ENCODE measurements at places on chromosomes 12 and 14. TPM values are rescaled to one million over a fixed set of nuclear protein-coding genes. Genes with fewer than 3 reads are reported as not detected.

DNA sequence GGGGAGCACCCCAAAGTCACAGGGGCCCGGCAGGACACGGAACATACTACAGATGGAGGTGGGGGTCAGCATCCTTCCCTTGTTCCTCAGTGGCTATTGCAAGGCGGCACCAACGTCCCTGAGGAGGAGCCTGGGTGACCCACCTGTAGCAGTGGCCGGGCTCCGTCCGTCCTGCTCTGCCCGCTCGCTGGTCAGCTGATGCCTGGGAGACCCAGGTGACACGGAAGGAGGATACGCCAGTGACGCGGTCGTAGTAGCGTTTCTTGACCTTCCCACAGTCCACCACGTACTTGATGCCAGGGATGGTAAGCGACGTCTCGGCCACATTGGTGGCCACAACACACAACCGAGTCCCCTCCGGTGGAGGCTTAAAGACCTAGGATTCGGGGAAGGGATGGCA lies 24.7 kb downstream of the DHX37 start:
- H3K27me3 ChIP-seq = no peaks in the 10 kb centered on the region
- no peaks in the 10 kb centered on the region for H3K4me1 ChIP-seq
- DNase-seq = no peak
- H3K27ac ChIP-seq = no peak overlapping the region

GRCh38 chr12:6369916-6370575 lies 5.3 kb downstream of the SCNN1A start:
- no peak overlapping the region for H3K4me3 ChIP-seq
- no peaks in the 10 kb centered on the region for H3K36me3 ChIP-seq
- H3K27me3 ChIP-seq = no peaks in the 10 kb centered on the region
- no peak for DNase-seq
- H3K27ac ChIP-seq = peak overlapping the region; percentile 92
- H3K4me1 ChIP-seq = peaks cover 53% of the 10 kb centered on the region

DNA sequence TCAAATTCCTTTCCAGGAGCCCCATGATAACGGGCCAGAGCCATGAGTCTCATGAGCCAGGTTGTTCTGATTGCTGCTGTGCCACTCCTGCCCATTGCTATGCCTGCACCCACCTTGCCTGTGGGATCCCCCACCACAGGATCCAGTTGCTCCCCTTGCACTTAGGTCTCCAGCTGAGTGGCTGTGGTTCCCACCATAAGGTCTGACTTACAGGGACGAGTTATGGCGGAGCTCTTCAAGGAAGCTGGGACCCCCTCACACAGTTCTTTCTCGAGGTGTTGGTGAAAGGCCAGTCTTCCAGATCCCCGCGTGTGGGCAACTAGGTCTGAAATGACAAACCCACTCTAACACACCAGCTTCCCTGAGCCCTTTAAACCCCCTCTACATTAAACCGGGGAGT lies 111.9 kb upstream of the C14orf180 start:
- no peaks in the 10 kb centered on the region for H3K36me3 ChIP-seq
- H3K4me3 ChIP-seq = no peak overlapping the region
- H3K27ac ChIP-seq = no peak overlapping the region
- no peak for DNase-seq
- peaks cover 5% of the 10 kb centered on the region for H3K27me3 ChIP-seq

GRCh38 chr12:131231032-131231980 lies 277.6 kb downstream of the ADGRD1 start:
- no peak for DNase-seq
- no peak overlapping the region for H3K27ac ChIP-seq
- no peak overlapping the region for H3K4me3 ChIP-seq
- no peaks in the 10 kb centered on the region for H3K27me3 ChIP-seq

DNA sequence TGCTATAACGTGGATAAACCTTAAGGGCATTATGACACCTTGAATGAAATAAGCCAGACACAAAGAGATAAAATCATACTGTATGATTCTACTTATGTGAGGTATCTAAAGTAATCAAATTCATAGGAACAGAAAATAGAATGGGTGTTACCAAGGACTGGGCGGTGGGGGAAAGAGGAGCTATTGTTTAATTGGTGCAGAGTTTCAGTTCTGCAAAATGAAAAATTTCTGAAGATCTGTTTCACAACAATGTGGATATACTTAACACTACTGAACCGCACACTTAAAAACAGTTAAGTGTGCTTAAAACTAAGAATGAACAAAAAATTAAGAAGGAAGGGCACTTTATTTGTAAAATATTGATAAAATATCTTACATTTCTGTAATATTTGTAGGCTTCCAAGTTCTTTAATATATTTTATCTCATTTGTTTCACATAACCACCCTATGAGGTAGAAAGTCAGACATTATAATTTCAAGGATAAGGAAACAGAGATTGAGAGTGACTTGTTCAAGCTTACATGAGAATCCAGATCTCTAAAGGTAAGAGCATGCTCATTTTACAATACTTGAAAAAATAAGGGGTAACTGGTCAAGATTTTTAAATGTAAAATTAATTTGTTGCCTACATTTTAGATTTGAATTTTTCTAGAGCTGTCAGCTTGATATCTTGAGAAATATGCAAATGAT lies 14.9 kb downstream of the LTA4H start:
- no peaks in the 10 kb centered on the region for H3K4me1 ChIP-seq
- no peak overlapping the region for H3K27ac ChIP-seq
- DNase-seq = no peak

GRCh38 chr12:111429828-111430432 lies 24.2 kb downstream of the SH2B3 start:
- no peaks in the 10 kb centered on the region for H3K27me3 ChIP-seq
- no peak for DNase-seq

DNA sequence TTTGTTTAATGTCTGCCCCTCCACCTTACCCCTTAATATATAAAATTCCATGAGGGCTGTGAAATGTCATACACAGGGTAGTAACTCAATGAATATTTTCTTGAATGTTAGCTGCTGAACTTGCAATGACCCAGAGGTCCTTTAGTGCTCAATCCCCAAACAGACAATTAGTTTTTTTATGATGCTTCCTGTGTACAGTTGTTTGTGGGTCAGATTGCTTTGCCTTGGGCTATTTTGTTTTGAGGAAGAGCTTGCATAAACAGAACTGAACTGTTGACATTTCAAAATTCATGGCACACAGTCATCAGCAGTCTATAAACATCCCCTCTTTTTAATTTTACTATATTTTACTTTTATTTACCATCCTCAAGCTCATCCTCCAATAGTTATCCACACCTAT lies 820.5 kb upstream of the SEL1L start:
- H3K27ac ChIP-seq = no peak overlapping the region
- DNase-seq = no peak
- H3K4me3 ChIP-seq = no peak overlapping the region
- H3K27me3 ChIP-seq = no peaks in the 10 kb centered on the region

- no peak overlapping the region for H3K27ac ChIP-seq
- H3K36me3 ChIP-seq = no peaks in the 10 kb centered on the region
- no peak overlapping the region for H3K4me3 ChIP-seq
- no peaks in the 10 kb centered on the region for H3K27me3 ChIP-seq
Measured at GRCh38 chr14:61098721-61099120, 117.7 kb downstream of the SLC38A6 start.

DNA sequence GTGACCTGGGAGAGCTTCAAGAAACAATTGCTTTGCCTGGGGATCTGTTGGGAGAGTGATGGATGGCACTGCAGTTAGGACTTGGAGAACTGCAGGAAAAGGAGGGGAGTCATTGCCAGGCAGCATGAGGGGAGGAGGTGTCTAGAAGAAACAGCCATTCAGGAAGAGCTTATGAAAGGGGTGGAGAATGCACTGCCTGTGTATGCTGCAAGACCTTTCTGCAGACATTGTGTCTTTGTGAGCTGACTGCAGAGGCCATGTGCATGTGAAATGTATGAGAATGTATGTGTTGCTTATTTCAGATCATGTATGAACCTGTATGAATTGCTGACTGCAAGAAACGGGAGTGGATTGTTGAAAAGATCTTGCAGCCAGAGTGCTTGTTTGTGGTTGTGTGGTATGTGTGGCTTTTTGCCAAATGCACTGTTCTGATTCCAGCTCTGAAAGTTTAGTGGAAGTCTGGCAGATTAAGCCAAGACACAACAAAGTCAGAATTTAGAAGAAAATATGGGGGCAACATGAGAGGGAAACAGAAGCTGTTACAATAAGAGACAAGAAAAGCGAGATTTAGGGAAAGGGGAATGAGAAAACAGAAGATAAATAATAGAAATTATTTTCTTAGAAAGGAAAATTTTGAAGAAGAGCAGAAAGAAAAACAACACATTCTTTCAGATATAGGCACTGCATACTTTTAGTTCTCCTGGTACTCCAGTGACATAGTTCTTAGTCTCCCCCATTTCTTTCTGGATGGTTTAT lies 9.8 kb upstream of the RIMKLB start:
- no peak overlapping the region for H3K27ac ChIP-seq
- no peak for DNase-seq
- H3K27me3 ChIP-seq = no peaks in the 10 kb centered on the region
- no peak overlapping the region for H3K4me3 ChIP-seq
- H3K4me1 ChIP-seq = peaks cover 12% of the 10 kb centered on the region
- H3K36me3 ChIP-seq = no peaks in the 10 kb centered on the region

DNA sequence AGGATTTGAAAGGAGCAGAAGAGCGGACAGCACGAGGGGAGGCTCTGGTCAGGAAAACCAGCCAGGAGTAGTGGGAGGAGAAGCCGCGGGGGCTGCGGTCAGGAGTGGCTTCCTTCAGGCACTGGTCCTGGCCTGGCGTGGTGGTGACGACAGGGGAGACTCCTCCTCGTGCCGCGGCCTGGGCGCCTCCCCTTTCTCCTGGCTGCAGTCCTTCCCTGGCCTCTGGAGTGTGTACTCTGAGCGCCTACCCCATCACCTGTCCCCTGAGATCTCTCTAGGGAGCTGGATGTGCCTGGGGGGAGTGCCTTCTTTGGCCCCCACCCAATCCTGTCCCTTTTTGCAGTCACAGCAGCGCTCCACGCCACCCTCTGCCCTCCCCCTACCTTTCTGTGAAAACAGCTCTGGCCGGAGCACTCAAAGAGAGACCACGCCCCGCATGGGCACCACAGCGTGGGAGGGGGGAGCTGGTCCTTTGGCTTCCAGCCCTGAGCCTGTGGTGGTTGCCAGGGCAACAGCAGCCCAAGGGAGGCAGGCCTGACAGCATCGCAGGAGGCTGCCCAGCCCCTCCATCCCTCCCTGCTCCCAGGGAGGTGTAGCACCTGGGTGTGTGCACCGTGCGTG lies 125.9 kb downstream of the CALM1 start:
- DNase-seq = no peak
- no peak overlapping the region for H3K4me3 ChIP-seq
- H3K27me3 ChIP-seq = no peaks in the 10 kb centered on the region
- H3K27ac ChIP-seq = no peak overlapping the region
- H3K4me1 ChIP-seq = peaks cover 33% of the 10 kb centered on the region

DNA sequence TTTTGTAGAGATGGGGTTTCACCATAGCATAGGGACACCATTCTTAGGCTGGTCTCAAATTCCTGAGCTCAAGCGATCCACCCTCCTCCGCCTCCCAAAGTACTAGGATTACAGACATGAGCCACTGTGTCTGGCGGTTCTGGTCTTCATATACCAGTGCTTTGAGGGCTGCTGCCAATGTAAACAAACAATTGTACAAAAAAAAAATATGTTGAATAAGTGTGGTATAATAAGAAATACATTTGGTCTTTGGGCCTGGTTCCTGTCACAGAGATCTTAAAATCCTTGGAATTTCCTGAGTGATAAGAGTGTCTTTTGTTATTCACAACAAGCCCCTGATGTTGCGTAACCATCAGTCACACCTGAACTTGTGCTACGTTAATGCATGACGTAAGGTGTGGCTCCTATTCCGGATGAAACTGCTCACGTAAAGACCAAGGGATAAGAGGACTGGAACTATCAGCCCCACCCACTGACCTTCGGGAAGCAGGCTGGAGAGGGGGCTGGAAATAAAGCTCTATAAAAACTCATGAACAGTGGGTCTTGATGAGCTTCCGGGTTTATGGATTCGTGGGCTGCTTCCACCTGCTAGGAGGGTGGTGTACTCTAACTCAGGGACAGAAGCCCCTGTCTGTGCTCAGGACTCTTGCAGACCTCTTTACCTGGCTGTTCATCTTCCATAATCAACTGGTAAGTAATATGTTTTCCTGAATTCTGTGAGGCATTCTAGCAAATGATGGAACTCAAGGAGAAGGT lies 16.5 kb upstream of the RIMKLB start:
- peak overlapping the region; percentile 8 for H3K27ac ChIP-seq
- no peaks in the 10 kb centered on the region for H3K27me3 ChIP-seq
- no peak overlapping the region for H3K4me3 ChIP-seq
- no peaks in the 10 kb centered on the region for H3K36me3 ChIP-seq
- no peaks in the 10 kb centered on the region for H3K4me1 ChIP-seq

DNA sequence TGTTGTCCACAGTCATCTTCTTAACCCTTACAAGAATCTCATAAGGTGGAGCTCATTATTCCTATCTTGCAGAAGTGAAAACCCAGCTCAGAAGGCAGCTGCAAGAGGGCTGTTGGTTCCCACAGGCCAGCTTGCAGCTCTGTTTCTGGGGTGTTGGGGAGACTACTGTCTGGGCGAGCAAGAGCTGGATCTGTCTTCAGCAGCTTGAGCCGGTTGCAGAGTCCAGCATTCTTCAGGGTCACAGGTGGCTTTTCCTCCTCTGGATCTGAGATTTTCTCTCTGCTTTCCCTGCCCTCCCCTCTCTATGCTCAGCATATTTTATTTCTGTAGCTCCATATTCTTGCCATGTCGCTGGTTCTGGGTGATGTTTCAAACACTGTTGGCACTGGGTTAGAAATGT lies 87.4 kb downstream of the PAPOLA start:
- no peak for DNase-seq
- H3K4me1 ChIP-seq = peaks cover 18% of the 10 kb centered on the region
- no peaks in the 10 kb centered on the region for H3K27me3 ChIP-seq
- H3K4me3 ChIP-seq = no peak overlapping the region

- no peaks in the 10 kb centered on the region for H3K4me1 ChIP-seq
- H3K4me3 ChIP-seq = no peak overlapping the region
- no peaks in the 10 kb centered on the region for H3K36me3 ChIP-seq
- no peaks in the 10 kb centered on the region for H3K27me3 ChIP-seq
- DNase-seq = peak; percentile 25
Measured at GRCh38 chr14:90780519-90780918, 35.7 kb downstream of the TTC7B start.

DNA sequence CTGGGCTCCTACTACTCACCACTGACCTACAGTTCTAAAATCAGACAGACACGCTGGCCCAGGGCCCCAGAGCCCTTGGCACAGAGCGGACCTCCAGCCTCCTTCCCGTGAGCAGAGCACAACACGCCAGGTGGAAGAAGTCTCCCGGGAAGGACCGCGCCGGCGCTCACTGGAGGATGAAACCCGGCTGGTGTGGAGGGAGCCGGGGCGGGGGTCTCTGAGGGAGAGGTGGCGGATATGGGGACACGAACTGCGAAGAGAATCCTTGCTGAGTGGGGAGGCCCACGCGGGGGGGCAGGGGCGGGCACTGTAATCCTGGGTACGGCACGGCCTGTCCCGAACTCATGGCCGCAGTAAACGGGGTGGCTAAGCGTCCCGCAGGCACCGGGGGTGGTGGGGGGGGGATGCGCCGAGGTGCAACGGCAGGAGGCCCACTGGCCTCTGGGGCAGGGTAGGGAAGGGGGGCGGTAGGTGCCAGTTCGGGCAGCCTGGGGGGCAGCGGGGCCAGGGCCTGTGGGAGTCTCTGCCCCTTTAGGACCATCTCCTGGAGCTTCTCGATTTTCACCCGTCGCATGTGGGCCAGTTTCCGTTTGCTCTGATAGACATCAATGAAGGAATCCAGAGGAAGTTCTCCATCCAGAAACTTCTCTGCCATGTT lies 28.8 kb downstream of the VPS37B start:
- no peak for DNase-seq
- H3K4me3 ChIP-seq = no peak overlapping the region
- H3K36me3 ChIP-seq = no peaks in the 10 kb centered on the region
- no peaks in the 10 kb centered on the region for H3K27me3 ChIP-seq
- peak overlapping the region; percentile 57 for H3K27ac ChIP-seq

FAM90A1 gene
- total RNA-seq = not detected

RNASE7 gene
- total RNA-seq = 18.2 TPM

TCL1B gene
- total RNA-seq = not detected

MAP3K12 gene
- total RNA-seq = 21.9 TPM

GPHB5 gene
- not detected for total RNA-seq

AMDHD1 gene
- 0.49 TPM for total RNA-seq

ZNF605 gene
- 10.1 TPM for total RNA-seq
